Cardiac fibroblast (primary cell): ENCODE measurements at places on chromosomes 12 and 14.

DNA sequence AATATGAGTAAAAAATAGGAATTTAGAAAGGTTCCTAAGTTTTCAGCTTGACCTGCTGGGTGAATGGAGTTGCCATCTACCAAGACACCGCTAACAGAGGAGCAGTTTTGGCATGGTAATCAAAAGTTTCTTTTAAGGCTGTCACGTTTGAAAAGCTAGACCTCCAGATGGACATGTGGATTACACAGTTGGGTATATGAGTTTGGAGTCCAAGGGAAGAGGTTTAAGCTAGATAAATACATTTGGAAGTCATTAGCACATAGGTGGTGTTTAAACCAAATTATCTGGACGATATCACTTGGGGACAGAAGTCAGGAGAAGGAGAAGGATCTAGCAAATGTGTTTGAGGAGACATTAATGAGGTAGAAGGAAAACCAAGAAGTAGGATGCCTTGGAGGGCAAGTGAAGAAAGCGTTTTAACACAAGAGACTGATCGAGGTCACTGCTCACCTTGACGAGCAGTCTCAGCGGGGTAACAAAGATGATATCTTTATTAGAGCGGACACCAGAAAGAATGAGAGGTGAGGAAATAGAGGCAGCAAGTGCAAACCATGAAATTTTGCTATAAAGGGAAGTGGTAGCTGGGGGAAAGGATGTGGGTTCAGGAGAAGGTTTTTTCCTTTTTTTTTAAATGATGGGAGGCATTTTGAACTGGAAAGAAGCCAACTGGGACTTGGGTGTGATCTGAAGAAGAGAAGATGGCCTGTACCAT is 17.6 kb downstream of the PNP start:
- DNase-seq = no peak

- peak; percentile 22 for DNase-seq
Measured at GRCh38 chr12:95922231-95922630, 20.2 kb downstream of the CCDC38 start.

DNA sequence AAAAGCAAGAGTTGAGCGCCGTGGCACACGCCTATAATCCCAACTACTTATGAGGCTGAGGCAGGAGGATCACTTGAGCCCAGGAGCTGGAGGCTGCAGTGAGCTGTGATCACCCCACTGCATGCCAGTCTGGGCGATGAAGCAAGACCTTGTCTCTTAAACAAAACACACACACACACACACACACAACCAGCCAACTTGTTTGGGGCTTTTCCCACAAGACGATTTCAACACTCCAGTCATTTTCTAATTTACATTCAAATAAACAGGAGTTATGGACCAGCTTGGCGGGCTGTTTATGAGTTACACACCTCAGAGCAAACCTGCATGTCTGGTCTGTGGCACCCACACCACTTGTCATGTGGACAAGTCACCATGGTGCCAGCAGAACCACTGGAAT is 6.7 kb downstream of the GLTP start:
- DNase-seq = peak; percentile 50

DNA sequence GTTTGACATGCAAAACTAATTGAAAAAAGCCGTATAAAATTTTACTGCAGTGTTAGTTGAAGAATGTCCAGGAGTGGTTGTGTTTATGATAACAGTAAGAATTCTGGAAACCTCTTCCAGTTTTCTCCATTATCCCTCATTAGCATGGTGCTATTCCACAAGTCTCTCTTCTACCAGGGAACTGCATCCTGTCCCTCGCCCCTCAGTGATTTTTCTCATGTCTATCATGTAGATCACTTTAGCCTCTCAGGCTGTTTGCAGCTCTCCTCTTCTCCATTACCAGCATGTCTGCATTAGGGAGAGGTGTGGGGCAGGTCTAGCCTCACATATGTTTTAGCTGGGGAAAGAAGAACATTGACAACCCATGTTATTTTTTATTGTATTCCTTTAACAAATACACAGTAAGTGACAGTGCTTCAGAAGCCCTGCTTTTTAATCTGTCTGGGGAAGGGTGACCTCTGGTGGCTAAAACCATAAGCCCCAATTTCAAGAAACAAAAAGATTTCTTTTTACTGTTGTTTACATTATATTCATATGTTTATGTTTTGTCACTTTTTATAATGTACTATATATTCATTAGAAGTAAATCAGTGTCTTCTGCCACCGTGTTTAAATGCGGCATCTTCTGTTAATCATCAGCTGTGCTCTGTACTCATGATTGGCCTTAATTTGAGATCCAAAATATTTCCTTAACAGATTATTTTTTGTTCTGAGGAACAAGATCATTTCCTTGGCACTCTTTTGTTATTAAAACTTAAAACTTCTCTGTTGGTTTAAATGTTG is 70.7 kb downstream of the RASSF8 start:
- DNase-seq = peak; percentile 80

GRCh38 chr12:123041811-123042655 is 61.6 kb downstream of the ARL6IP4 start:
- DNase-seq = peak; percentile 57

DNA sequence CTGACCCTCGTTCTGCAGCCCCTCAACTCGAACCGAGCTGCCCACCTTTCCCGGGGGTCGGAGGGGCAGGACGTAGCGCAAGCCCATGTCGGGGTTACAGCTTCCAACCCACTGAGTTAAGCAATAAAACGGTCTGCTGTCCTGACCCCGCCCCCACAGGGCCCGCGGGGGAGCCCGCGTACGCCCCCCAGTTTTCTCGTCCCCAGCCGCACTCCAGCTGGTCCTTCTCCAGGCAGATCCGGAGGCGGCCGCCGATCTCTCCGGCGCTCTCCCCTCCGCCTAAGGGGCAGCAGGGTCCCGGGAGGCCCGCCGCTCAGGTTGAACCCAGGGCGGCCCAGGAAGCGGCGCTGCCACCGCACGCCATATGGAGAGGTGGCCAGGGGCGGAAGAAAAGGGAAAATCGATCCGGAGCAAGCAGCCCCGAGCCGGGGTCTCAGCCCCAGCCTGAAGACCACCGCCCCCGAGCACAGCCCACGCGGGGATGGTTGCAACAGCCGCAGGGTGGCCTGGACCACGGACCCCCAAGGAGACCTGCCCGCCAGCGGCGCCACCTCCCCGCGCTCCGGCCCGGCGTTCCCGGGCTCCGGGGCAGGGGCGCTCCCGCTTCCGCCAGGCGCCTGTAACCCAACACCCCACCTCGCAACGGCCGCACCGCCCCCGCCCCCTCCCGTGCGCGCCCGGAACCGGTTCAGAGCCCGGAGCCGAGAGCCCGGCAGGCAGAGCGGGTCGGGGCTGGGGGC is 760 bp downstream of the ACTN1 start:
- DNase-seq = peak; percentile 56

DNA sequence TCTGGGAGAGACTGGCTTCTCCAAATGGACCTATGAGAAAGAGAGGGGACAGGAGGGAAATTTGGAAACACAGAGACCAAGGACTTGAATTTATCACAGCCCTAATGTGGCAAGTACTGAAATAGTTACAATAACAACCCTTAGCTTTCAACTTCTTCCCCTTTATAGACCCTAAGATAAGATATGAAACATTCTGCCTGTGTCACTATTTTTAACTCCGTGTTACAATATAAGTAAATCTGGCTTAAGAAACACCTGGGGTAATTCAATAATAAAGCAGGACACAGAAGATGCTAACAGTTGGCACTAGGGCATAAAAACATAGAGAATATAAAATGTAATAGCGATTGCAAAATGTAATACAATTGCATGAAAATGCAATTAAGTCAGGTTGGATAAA is 216.4 kb downstream of the NOVA1 start:
- DNase-seq = no peak

- DNase-seq = no peak
Measured at GRCh38 chr12:22880331-22880730, 255.4 kb downstream of the ETNK1 start.

DNA sequence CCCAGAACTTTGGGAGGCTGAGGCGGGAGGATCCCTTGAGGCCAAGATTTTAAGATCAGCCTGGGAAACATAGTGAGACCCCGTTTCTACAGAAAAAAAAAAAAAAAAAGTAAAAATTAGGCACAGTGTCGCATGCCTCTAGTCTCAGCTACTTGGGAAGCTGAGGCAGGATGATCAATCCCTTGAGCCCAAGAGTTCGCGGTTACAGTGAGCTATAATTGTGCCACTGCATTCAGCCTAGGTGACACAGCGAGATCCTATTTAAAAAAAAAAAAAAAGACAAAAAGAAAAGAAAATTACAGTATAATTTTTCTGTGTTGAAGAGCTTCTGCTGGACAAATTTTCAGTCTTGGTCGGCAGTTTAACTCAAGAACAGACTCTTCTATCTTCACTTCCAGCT is 133.9 kb upstream of the FGD4 start:
- no peak for DNase-seq

DNA sequence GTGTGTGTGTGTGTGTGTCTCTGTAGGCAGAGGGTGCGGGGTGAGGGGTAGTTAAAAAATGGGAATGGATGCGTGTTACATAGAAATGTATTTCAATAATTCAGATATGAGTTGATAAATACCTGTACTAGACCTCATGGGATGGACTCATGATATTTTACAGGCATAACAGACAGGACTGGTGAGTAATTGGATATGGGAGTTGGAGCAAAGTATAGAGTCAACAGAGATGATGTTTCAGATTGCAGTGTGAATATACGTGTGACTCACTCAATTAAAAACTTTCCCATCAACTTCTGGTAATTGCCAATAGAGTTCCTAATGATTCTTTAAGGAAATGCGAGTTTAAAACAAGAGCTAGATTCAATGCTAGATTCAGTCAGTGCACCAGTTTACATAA is 711.9 kb downstream of the C12orf50 start:
- DNase-seq = no peak

- DNase-seq = peak; percentile 97
Measured at GRCh38 chr12:108826101-108826806, 31.1 kb downstream of the SSH1 start.

DNA sequence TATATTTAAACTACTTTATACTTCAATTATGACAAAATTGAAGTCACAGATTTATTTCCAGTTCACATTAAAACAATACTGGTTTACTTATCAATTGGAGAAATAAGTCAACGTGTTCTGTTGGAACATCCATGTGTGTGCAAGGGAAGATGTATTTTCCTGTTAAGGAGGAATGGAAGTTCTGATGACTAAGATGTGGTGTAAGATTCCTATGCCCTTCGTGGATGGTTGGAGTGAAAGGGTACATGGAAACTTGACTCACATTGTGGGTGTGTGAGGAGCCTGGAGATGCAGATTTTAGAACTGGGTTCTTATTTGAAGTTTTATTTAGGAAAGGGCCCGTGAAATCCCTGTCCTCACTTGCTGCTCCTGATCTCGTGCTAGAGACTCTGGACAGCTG is 95.3 kb downstream of the CATSPERB start:
- DNase-seq = no peak

GRCh38 chr12:120579179-120579578 is 2.0 kb downstream of the POP5 start:
- no peak for DNase-seq

DNA sequence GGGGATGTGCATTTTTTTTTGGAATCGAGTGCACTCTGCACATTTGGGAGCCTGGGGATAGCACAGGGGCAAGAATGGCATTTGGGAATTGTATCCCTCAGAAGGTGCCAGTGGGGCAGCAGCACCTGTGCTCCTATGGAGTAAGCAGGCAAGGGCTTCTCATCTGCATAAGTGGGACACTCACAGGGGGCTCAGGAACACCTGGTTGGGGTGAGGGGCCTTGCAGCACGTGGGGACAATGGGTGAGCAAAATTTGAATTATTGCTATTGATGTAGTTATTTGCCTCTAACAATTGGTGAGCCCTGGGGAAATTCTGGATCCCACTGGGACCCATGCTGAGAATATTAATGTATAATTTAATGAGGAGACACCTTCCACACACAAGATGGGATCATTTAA is 274.2 kb downstream of the TTC6 start:
- DNase-seq = no peak

DNA sequence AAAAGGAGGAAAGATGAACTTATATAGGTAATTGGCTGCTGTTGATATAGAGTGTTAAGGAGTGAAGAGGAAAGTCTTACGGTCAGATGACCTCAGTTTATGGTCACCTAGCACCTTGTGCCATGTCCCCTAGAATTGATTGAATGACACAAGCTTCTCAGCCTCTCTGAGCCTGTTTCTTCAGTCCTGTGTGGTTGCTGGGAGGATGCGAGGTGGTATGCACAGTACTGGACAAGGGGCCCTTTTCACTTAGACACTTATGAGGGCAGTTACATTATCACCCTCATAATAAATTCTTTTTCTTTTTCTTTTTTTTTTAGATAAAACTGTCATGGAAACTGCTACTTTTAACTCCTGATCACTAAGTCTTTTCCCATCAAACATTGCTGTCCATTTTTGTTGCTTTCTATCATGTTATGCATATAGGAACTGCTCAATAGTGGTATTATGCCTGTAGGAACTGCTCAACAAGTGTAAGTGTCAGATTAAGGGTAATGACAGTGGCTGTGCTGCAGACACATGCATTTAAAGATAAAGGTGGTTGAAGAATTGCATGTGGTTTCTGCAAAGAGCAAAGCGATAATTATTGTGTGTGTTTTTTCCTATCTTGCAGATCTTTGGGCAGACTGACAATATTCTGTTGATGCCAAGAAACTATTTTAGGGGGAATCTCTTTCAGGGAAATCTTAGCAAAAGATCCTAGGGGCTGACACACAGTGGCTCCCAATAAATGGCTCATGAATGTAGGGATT is 11.6 kb downstream of the ANO6 start:
- DNase-seq = no peak

DNA sequence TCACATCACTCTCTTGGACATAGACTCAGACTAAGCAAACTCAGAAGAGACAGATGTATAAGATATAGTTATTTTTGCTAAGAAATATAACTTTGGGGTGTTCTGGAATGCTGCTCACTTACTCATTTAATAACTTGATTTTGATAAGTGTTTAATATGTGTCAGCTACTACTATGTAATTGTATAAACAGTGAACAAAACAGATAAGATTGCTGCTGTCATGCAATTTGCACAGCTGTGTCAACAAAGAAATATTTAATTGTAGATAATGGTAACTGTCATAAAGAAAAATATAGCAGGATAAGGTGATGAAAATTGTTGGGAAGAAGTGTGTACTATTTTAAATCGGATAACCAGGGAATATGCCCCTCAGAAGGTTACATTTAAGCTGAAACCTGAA is 84.1 kb upstream of the ZDHHC17 start:
- no peak for DNase-seq

DNA sequence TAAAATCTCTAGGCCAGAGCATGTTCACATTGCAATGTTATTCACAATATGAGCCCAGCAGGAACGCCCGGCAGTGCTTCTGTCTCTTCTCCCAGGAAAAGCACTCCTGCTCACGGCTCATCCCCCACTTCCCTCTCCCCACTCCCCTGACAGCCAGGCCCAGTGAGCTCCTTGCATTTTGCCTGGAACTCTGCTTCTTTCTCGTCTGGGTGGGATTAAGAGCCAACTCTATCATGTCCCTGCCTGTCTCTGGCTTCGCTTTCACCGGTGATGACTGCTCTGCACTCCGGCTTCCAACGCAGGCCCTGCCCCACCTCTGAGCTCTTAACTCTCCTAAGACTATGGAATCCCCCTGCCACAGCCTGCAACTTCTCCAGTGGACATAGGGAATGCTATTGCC is 2.5 kb downstream of the PLEK2 start:
- no peak for DNase-seq
